ENCODE measurements at places on chromosomes 7 and 10.

DNA sequence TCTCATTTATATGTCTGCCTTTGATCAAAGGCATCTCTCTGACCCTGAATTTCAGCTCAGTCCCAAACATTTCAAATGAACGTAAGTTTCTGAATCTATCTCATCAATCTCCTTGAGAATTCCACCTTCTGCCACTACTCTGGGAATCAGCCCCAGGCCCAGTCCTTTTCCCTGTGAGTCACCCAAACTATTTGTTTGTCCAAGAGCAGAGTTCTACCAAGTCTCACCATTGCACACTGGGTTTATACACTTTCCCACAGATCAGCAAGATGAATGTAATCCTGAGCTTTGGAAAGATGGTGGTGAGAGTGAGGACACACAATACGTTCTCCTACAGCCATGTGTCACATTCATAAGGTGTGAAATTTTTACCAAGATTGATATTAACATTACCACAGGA, 251.3 kb upstream of the VWC2 start:
- DNase-seq, result no peak

- no peak for DNase-seq
These were observed 37.3 kb downstream of the SLC16A9 start for GRCh38 chr10:59672150-59672875.

DNA sequence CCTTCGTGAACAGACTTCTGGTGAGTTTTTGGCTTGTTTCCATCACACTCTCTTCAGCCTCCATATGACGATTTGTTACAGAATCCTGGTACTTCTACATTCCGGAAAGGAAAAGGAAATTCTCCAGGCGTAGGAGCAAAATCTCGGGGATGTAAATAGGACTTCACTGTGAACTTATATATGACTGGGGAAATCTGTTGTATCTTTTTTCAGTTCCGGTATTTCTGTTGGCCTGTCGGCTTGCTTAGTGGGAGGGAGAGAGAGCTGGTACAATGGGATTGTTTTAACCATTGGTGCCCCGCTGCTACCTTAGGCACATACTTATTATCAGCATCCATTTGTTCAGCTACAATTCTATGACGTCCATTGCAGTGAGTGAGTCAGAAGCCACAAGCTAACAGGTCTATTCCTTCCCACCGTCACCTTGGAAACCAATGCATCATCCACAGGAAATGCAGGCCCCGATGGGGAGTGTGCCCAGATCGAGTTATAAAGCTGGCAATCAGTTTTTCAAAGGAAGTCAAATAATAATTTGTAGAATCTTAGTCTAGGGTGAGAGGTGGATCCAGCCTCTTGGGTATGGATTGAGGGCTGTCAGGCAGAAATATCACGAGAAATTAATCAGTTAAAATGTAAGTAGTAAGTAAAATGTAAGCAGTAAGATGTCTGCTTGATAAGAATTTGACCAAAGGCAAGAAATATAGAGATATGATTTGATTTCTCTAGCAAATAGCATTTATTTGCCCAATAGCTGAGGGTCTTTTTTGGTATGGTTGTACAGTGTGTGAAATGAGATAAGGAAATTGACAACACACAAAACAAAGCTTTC, 92.0 kb upstream of the MKLN1 start:
- peak; percentile 92 for DNase-seq

- no peak for DNase-seq
These were observed 69.0 kb downstream of the VIPR2 start for GRCh38 chr7:159075563-159076238.

- no peak for DNase-seq
These were observed 19.8 kb upstream of the TSPAN12 start for GRCh38 chr7:120877701-120878100.

DNA sequence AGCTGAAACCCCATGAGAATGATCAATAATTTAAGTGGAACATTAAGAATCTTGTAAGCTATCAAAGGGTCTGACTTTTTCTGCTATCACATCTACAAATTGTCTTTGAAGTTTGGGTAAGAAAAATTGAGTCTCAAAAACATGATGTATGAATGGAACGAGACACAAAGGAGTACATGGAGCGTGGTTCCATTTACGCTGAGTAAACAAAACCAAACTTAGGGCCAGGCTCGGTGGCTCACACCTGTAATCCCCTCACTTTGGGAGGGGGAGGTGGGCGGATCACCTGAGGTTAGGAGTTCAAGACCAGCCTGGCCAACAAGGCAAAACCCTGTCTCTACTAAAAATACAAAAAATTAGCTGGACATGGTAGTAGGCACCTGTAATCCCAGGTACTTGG, 24.3 kb downstream of the SMC3 start:
- no peak for DNase-seq

- DNase-seq, result no peak
These were observed 54.5 kb downstream of the ADRA2A start for GRCh38 chr10:111131168-111131799.

DNA sequence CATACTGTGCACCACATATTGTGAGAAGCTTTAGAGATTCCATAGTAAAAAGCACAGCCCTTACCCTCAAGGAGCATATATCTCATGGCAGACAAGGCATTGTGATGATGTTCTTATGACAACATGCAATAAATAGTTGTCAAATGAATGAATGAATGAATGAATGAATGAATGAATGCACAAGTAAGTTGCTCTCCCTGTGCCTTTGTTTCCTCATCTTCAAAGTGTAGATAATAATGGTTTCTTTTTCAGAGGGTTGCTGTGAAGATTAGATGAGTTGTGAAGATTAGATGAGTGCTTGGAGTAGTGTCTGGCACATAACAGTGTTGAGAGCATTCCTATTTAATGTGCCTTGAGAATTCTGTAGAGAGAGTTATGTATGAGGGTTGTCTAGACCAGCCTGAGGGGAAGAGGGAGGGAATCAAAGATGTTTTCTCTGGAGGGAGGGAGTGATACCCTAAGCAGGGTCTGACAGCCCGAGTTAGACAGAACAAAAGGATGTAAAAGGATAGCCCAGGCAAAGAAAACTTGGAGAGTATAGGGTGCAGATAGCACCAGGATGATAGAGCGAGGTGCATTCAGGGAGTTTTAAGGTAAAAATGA, 217.2 kb downstream of the RELN start:
- no peak for DNase-seq

- DNase-seq, result no peak
These were observed 18.6 kb downstream of the MINDY3 start for GRCh38 chr10:15841696-15842095.

DNA sequence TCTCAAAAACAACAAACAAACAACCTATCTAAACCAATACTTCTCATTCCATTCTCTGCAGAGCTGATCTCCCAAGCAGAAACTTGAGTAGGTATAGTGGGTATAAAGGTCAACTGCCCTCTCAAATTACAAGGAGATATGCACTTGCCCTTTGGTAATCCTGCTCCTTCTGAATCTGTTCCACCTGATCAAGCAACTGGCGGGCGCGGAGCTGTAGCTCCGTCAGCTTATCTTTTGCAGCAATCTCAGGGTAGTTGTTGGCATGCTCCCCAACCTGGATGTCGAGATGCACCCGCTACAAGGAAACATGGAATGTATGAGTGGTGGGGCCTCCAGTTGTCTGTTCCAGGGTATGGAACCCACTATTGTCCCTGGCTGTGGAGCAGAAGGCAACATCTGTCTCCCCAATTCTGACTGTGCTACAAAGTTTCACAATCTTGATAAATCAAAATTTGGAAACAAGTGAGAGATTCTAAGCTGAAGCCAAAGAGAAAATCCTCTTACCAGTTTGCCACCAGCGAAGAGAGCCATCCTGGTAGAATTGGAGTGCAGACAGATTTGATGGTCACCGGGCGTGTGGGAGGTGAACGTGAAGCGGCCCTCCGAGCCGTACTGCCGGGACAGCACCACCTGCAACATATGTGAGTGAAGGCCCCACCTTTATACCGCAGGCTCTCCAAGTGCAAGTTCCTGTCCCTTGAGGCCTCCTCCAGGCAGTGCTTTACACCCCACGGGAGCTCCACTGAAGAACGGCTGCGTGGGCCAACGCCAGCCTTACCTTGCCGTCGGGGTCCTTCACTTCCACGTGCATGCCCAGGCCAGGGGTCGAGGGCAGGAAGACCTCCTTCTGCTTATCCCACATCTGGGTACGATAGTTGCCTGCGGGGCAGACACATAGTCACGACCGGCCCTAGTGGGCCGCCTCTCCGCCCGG, 819 bp downstream of the TMED4 start:
- DNase-seq, result peak; percentile 62

- DNase-seq, result no peak
These were observed 22.7 kb upstream of the IKZF1 start for GRCh38 chr7:50281680-50282445.

GRCh38 chr10:97916586-97916985, 66.9 kb downstream of the GOLGA7B start:
- DNase-seq, result no peak

DNA sequence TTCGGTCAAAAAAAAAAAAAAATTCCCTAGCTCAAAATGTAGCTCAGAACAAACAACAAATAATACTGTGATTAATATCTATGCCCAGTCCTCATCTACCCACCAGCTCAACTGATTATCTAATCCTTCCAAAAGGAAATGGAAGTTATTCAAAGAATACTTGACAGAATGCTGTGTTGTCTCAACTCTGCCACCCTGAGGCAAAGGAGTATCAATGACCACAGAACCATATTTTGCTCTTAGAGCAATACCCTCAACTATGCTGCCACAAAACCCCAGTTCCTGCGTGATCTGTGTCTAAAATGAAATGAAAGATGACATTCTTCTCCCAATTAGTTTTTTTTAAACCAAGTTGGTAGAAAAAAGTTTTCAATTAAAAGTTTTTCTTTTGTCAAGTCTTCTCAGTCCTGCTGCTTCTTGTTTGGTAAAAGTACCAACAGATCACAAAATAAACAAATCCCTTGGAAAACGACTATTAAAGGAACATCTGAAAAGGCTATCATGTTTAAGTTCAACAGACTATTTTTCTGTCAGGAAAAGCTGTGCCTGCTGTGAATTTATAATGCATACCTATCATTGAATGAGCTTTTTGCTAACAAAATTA, 21.6 kb downstream of the RBM28 start:
- DNase-seq, result peak; percentile 38

- no peak for DNase-seq
These were observed 24.0 kb upstream of the NANOS1 start for GRCh38 chr10:119005362-119006043.

DNA sequence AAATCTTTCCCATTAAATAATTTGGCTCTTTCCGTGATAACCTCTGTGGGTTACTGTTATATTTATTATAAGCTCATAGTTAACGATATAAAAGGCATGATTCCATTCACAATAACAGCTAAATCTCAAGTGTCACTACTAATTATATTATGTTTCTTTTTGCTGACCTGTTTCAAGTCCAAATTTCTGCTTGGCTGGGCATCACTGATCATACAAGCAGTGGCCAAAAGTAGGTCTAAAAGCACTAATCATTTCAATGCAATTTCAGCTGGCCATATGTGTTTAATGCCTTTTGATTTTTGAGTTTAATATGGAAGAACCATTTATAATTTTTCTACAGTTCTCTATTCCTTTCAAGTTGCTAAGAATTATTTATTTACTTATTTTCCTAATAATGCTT, 110.7 kb downstream of the SEMA3A start:
- DNase-seq, result no peak

GRCh38 chr7:138449580-138449979, 10.5 kb upstream of the TRIM24 start:
- peak; percentile 26 for DNase-seq

DNA sequence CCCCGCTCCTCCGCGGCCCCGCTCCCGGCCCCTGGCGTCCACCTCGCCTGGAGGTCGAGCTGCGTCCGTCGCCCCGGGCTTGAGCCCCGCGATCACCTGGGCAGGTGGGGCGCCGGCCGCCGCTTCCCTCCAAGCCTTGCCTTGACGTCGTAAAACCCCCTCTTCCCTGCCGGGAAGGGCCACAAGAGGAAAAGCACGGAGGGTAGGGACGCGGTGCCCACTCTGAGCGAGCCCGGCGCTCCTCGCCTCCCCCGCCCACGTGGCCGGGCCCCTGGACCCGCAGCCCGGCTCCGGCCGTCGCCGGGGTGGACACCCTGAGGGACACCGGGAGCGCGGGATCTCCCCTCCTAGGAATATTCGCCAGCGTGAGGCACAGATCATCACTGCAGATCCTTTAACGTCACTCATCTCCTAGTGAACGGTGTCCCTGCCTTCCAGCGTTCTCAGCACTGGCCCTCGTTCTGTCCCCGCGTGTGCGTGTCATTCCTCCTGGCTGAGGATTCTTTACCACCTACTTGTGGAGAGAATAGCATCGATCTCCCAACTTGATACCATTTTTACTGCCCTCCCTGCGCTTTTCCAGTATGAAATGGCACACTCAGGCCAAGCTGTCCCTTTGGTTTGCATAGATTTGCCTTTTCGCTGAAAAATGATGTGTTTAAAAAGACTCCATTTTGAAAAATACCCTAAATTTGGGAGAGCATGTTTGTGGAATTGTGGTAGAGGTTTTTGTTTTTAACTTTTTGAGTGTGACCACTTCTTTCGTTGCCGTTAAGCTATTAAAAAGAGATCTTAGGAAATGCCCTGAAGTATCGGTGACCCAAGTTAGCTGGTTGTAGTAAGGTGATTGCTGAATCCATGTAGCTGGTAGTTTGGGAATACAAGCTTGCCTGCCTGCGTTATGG, 649 bp downstream of the ACTR3B start:
- DNase-seq, result peak; percentile 22

DNA sequence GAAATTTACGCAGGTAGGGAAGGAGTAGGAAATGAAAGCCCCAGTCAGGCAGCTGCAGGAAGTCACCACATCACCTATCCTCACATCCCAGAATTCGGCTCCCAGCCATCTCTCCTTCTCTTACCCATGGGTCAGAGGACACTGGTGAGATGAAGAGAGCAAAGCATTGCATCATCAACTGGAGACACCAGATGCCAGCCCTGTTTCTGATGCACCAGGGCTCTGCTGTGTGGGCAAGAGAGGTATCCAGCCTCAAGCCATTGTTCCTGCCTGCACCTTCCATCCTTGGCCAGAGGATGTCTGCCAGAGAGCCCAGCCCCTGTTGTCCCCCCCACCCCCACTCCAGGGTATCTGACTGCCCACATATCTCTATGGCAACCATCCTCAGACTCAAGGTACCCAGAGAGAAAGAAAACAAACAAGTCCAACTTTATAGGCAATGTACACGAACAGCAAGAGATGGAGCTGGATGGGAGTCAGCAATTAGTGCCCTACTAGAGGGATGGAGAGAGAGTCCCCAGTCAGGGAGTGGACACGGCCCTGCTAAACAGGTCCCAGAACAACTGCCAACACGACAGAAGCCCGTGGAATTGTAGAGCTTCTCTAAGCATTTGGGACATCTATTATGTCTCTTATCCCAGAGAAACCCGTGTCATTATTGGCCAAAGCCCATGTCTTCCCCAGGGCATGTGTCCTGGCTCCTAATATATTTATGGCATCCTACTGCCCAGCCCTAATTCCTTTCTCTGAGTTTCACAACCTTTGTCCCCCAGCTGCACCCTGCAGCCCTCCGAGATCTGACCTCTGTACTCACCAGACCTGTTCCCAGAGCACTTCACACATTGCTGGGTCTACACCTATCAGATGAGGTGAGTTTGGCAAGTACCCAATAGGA, 2.8 kb downstream of the CAMK2G start:
- no peak for DNase-seq

GRCh38 chr7:41603985-41604384, 98.9 kb downstream of the INHBA start:
- no peak for DNase-seq

Data from activated CD4-positive, alpha-beta T cell treated with anti-CD3 and anti-CD28 coated beads, Interleukin-10, Interleukin-2, amounts not matched to agents 100 ng/mL and 50 ng/mL, durations not matched to agents 16 hours and 8 hours (primary cell).